Kasumi-1 (cell line): ENCODE measurements at places on chromosomes 2 and 18.

DNA sequence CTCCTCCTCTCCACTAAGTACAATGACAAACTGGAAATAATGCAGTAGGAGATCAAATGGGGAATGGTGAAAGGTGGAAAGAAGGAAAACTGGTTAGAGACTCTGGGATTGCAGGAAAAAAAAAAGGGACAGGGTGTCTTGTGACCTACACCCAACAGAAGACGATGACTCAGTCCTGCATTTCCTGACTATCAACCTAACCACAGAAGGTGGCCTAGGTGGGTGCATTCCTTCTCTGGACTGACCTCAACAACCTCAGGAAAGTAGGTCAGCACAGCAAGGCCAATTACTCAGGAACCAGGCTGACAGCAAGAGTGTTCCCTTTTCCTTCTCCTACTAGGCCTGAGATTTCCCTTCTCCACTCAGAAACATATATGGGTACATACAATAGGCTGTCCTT is 1386.4 kb upstream of the ZEB2 start:
- DNase-seq: no peak

DNA sequence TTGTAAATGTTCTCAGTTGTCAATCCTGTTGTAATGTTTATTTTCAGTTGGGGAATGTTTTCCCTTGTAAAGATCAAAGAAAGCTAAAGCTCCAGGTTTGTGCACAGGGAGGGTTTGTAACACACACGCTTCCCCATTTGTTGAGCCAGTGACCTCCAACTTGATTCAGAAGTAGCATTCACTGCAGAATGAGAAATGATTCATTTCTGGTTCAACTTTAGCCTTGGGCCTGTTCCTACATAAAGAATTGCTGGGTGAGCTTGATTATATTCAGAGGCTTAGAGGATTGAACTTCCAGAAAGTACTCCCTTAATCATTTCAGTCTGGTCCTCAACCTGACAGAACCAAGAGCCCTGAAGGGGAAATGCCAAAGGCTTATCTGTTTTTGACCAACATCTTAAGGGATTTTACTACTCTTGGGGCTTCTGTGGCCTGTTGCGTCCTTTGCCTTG is 70.6 kb upstream of the CAVIN2 start:
- DNase-seq: no peak

DNA sequence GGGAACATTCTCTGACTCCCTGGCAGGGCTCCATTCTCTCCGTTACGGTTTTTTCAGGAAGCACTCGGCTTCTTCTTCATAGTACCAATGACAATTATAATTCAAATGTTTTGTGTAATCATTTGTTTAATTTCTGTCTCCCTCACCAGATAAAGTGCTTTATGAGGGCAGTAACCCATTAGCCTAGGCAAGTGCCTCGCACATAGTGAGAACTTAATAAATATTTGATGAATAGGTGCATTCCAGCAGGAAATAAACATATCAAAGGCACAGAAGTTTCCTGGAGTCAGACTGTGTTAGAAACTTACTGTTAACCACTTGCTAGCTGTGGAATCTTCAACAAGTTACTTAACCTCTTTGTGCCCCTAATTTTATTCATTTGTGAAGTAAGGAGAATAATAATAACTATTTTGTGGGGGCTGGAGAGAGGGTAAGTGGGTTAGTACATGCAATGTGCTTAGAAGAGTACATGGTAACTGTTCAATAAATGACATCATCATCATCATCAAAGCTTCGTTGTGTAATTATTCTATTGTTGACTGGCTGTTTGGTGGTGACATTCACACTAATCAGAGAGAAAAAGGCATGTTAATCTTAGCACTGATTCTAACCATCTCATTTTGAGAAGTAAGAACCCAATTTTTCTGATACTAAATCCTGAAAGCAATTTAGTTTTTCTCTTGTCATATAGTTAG is 352.3 kb downstream of the INSIG2 start:
- no peak for DNase-seq

GRCh38 chr2:100242476-100242875 is 79.8 kb downstream of the LONRF2 start:
- no peak for DNase-seq

- no peak for DNase-seq
Observed at GRCh38 chr2:72135921-72136320, 11.7 kb downstream of the CYP26B1 start.

DNA sequence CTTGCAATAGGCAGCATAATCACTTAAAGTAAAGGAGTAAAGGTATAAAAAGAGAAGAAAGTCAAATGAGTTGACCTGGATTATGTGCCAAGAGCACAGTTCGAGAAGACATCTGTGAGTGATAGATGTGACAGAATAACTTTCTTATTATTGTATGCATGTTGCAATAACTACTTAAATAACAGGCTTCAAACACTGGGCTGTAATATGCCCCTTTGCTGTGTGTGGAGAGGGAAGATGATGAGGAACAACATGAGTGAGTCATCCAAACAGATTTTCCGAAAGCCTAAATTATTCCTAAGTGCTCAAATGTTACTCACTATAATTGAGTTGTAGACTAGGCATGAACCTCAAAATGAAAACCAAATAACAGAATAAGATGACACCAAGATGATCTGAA is 328.1 kb downstream of the EXOC6B start:
- no peak for DNase-seq

GRCh38 chr18:49250816-49251388 is 209.5 kb downstream of the DYM start:
- peak; percentile 65 for DNase-seq
